ENCODE measurements at places on chromosomes 7 and 10.

DNA sequence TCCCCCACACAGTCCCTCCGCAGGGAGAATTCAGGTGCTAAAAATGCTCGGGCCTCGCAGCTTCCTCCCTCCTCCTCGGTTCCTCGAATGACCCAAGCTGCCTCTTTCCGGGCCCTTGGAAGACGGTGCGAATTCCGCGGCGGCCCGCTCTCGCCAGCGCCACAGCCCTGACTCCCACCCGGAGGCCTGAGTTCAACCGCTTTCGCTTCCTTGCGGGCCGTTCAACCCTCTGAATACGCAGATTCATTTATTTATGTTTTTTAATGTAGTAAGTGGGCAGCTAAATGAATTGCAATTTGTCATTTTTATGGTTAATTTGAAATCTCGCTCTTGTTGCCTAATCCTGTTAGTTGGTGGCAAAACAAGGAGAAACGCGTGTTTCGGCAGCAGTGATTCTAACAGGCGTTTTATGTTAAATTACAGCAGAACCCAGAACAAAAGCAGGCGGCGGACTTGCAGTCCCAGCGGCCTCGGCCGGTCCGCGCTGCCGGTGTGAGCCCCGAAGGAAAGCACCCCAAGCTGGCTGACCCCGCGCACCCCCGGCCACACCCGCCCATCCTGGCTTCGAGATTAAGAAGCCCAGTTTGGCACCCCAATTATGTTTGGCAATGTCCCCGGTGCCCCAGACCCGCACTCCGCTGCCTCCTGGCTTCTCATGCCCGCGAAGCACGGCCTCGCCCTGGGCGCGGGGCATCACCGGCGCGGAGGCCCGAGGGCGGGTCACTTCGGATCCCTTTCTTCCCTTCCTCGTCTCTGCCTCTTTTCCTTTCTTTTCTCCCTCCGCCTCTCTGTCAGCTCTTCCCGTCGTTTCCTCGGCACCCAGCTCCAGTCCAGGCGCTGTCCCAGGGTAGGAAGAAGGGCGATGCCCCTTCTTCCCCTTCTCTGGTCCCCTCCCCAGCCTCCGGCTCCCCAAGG lies 75.9 kb downstream of the INSIG1 start:
- no peak for DNase-seq

GRCh38 chr7:91295576-91295975 lies 31.3 kb downstream of the FZD1 start:
- no peak for DNase-seq

DNA sequence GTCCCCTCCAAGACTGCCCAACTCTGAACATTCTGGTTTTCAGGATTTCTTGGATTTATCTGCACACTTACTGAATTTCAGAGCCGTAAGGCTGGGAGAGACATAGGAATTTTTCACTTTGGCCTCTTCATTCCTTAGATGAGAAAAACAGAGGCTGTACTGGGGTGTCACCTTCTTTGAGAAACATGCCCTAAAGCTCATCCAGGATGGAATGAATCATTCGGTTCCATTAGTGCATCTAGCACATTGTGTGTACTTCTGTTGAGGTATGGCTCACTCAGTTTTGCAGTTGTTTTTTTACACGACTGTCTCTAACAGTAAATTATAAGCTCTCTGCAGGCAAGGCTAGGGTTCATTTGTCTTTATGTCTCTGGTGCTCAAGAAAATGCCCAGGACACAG lies 383.4 kb downstream of the GATA3 start:
- no peak for DNase-seq

DNA sequence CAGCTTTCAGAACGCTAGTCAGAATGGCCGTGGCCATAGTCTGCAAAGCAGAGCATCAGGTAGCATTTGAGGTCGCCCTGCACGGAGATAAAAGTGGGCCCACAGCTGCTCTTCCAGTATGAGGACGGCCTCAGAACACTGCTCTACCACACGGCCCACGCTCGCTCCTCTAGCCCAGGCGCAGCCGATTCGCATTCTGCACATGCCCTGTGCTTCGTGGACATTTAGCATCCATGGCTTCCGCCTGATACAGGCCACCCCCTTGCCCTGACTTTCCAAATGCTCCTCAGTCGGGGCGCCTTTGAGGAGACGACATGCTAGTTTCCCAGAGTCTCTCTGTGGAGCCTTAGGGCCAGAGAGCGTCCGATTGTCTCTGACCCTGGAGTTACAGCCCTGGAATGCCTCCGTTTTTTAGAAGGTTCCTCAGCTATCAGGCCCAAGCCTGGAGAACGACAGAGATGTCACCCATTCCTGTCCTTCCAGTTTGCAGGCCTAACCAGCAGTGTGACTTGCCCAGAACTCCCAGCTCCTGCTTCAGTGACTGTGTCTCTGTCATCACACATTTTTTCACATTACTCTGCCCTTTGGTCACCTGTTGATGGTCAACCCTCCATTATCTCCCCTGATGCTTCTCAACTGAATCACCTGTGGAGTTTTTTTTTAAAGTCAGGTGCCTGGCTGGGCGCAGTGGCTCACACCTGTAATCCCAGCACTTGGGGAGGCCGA lies 14.3 kb downstream of the STRA8 start:
- DNase-seq: no peak

DNA sequence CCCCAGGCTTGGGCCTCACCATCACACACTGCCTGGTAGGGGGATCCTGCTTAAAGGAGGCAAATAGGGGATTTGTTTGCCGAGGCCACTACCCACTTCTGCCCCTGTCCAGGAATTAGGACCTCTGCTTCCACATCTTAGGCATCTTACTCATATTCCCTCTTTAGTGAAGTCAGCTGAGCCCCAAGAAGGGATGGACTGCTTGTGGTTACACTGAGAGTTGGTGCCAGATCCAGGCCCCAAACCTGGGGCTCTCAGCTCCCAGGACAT lies 1.6 kb upstream of the GPRIN2 start:
- DNase-seq: no peak

DNA sequence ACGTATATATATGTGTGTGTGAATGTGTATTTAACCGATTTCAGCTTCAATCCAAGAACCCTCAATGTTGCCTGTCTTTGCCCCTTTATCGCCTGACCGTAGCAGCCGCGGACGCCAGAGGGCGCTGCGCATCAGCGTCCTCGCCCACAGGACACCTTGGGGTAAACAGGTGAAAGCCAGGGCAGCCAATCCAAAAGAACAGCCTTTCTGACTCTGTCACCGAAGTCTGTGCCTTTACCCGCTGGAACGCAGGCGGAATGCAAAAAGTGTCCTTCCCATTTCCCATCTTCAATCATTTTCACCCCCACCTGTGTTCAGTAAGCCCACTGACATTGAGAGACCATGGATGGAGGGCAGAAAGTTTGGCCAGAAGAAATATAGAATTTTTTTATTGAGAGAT lies 3.6 kb downstream of the NXPH1 start:
- no peak for DNase-seq

GRCh38 chr7:42272793-42273665 lies 36.0 kb upstream of the GLI3 start:
- DNase-seq: no peak

DNA sequence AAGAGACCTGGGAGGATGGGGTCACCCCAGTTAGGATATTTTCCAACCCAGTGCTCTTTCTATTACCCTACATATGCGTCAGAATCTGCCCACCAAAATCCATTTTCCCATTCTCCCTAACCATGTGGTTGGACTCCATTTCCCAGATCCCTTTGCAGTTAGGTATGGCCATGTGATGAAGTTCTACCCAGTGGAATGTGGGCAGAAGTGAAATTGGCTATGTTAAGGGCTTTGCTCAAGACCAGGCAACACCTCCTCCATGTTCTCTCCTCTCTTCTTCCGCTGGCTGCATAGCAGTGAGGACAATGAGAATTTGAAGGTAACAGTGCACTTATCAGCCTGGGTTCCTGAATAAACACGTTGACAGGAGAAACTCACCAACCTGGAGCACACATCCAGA lies 111.3 kb downstream of the CABCOCO1 start:
- no peak for DNase-seq

DNA sequence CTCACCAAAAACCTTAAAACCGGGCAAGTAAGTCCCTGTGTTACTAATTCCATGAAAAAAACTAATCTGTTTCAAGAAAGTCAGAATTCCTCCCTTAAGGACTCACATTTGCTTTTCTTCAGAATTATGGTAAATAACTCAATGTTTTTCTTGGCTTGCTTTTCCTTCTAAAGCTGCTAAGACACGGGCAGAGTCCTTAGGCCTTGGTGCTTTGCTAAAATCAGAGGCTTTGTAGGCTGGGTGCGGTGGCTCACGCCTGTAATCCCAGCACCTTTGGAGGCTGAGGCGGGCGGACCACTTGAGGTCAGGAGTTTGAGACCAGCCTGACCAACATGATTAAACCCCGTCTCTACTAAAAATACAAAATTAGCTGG lies 32.0 kb downstream of the GNA12 start:
- DNase-seq: no peak

DNA sequence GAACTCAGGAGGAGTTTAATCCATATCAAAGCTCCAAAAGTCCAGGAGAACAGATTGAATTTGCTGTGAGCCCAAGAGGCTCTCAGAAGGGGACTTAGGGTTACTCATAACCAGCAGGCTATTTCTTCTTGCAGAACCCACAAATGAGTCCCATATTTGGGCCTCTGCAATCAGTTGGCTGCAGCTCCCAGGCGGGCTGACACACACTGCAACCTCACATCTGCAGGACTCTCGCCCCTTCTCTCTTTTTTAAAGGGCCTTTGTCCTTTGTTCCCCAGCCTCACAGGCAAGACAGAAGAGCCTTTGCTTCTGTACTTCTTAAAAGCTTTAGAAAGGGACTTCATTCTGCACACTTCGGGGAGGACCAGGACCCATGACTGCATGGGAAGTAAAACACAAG lies 26.7 kb downstream of the CREB3L2 start:
- DNase-seq: no peak

GRCh38 chr10:96387161-96387560 lies 28.4 kb upstream of the OPALIN start:
- DNase-seq: no peak

DNA sequence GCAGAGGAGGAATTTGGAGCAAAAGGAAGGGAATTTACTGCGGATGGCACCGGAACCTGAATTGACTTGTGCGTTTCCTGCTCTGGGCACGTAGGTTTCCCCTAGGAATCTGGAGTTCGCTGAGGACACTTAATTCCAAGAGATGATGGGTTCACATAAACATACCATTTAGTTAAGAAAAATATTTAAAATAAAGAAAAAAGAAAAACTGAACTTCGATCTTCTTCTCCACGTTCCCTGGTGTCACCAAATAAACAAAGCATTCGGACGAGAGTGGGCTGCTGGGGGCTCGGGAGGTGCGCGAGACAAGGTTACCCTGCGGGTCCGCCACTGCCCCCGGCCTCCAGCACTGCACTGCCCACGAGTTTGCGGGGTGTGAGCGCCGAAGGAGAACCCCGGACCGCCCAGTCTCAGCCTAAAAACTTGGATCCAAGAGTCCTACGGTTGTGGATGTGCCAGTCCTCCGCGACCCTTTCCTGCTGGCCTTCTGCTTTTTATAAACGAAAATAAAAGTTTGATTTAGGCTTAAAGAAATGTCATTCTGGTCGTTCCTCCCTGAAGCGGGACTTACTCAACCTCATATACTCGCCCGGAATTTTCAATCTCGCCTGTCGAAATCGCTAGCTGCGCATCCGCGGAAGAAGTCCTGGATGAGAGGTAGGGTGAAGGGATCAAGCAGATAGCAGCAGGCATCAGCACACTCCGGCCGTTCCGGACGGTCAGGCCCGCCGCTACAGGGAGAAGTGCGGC lies 30.3 kb downstream of the SKIDA1 start:
- DNase-seq: no peak

- DNase-seq: no peak
These were observed 336.3 kb downstream of the PPP1R3A start for GRCh38 chr7:113582471-113582870.

- DNase-seq: no peak
These were observed 171.9 kb downstream of the PKD1L1 start for GRCh38 chr7:47776335-47776734.

- DNase-seq: no peak
These were observed 60.6 kb upstream of the KLF14 start for GRCh38 chr7:130794619-130794922.

DNA sequence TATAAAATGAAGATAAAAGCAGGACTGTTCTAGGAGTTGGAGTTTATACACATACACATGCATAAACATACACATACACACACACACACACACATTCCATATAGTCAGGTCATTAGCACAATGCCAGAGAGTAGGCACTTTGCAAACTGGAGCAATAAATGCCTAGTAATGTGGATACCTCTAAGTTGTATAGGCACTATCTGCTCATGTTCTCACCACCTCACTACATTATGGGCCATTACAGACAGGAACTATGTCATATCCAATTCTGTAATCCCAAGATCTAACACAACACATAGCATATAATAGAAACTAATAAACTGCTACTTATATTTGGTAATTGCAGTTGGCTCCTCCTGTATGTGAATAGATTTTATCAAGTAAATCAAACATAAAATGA lies 115.6 kb downstream of the GRM8 start:
- DNase-seq: no peak

DNA sequence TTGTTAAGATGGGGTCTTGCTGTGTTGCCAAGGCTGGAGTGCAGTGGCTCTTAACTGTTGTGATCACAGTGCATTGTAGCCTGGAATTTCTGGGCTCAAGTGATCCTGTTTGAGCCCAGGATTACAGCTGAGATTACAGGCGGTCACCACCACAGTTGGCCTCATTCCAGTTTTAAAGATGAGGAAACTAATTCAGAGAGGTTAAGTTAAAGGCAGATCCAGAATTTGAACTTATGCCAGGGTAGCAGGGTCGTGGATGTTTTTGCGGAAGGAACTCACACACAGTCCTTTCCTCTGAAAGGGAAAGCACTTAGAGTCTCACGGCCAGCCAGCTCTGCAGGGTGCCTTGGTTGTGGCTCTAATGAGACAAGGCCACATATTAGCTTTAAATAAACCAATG lies 84.7 kb downstream of the MMRN2 start:
- no peak for DNase-seq

DNA sequence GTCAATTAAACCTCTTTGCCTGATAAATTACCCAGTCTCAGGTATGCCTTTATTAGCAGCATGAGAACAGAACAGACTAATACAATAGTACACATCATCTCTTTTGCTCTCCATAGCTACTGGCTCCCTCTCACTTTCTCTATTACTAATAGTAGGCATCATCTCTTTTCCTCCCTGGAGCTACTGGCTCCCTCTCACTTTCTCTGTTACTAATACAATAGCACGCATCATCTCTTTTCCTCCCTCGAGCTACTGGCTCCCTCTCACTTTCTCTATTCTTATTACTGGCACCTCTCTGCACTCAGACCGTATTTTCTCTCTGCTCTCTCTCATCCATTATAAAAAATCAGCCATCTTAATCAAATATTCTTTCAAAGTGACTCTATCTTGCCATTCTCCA lies 37.1 kb downstream of the SLC25A13 start:
- no peak for DNase-seq

DNA sequence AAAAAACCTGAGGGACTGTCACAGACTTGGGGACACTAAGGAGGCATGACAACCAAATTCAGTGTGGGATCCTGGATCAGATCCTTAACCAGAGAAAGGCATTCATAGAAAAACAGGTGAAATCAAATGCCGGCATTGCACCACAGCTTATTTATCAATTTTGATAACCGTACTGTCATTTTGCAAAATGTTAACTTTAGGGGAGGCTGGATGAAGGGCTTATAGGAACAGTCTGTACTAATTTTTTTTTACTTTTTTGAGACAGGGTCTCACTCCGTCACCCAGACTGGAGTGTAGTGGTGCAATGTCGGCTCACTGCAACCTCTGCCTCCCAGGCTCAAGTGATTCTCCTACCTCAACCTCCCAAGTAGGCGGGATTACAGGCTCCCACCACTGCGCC lies 217.1 kb downstream of the ELMO1 start:
- no peak for DNase-seq

- peak; percentile 56 for DNase-seq
These were observed 822 bp downstream of the ZNF800 start for GRCh38 chr7:127391591-127392181.

Data from activated T-helper 1 cell treated with anti-CD3 and anti-CD28 coated beads, Interleukin-12 subunit alpha, Interleukin-12 subunit beta, Interleukin-2, Interleukin-4 antibody, amounts not matched to agents 30 ng/mL and 10 ng/mL and 1 ng/mL, durations not matched to agents 14 hours and 24 hours and 36 hours (primary cell).